ENCODE measurements at places on chromosomes 16 and 17. TPM values are rescaled to one million over a fixed set of nuclear protein-coding genes. Genes with fewer than 3 reads are reported as not detected.

Gene SHCBP1
- 0.74 TPM for total RNA-seq

Gene TBX2
- 9.8 TPM for total RNA-seq

DNA sequence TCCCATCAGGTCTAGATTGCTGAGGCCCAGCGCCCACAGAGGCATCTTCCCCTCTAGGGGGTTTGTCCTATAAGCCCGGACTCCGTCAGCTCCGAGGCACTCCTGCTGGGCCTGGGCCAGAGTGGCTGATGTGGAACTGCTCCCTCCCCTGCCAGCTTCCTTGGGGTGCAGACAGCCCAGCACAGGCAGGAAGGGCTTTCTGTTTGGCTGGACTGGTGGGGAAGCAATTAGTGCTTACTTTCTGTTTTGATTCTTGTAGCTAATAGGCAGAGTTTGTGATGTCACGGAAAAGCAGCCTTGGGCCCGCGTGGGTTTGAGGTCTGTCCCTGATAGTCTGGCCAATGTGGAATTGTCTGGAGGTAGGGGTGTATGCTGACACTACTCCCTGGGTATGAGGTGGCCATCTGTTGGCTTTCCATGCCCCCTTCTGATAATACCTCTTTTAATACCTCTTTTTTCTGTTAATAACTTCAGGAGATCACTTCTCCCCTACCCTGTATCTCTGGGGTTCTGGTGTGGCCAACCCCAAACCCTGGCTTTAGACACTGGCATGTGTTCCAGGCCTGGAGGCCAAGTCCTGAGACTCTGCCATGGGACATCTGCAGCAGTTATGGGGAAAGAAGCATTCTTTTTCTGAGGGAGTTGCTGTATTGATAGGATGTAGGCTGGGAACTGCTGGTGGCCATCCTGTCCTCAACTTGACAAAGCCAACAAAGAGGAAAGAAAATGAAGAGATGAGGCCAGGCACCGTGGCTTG lies 190.9 kb downstream of the RAB11FIP4 start:
- H3K4me3 ChIP-seq = peak overlapping the region; percentile 14
- H3K27ac ChIP-seq = peak overlapping the region; percentile 59
- DNase-seq = no peak
- H3K27me3 ChIP-seq = no peaks in the 10 kb centered on the region

Gene TEDC2
- total RNA-seq = 2.5 TPM

DNA sequence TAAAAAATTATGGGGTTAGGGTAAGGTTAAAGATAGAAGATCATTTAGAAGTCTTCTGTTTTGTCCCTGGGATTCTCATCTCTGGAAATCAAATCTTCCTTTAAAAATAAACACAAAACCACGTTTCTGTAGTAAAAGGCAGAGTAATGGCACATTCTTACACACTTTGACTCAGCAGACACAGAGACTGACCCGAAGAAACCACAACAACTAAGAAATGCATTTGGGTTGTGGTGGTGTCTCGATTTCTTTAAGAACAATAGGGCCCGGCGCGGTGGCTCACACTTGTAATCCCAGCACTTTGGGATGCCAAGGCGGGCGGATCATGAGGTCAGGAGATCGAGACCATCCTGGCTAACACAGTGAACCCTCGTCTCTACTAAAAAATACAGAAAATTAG lies 54.9 kb upstream of the MYH10 start:
- H3K4me3 ChIP-seq = no peak overlapping the region
- no peaks in the 10 kb centered on the region for H3K4me1 ChIP-seq
- H3K27me3 ChIP-seq = no peaks in the 10 kb centered on the region
